ENCODE measurements at places on chromosomes 16 and 17.

GRCh38 chr16:73126525-73126853, 78.6 kb upstream of the ZFHX3 start:
- no peak for DNase-seq

- no peak for DNase-seq
Measured at GRCh38 chr17:56297184-56297583, 143.9 kb downstream of the ANKFN1 start.

- DNase-seq: no peak
Measured at GRCh38 chr16:82660966-82661365, 34.2 kb downstream of the CDH13 start.

DNA sequence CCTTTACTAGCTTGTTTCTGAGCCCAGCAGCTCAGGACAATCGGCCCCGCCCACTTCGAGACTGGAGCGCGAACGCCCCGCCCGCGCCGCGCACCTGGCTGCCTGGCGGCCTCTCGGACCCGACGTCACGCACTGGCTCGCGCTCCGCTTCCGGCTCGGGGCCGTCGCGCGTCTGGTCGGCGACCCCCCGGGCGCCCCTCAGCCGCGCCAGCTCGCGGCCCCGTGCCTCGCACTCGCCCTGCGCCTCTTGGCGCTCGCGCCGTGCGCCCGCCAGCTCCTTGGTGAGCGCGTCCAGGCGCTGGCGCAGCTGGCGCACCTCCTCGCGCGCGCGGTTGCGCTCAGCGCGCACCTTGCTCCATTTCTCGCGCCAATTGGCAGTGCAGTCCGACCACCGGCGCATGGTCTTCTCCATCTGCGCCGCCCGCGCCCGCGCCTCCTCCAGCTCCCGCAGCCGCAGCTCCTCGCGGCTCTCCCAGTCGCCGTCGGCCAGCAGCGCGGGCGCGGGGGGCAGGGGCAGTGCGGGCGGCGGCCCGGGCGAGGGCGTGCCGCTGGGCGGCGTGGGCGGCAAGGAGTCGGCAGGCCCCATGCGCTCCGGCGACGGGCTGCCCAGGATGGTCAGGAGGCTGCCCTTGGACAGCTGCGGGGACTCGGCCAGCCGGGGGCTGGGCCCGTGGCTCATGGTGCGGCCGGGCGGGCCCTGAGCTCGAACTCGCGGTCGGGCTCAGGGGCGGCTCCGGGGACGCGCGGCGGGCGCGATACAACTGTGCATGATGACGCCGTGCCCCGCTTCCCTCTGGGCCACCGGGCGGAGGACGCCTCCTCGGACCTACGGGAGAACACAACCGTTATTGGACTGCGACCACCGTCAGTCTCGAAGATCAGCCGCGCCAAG, 7.6 kb downstream of the CCDC102A start:
- no peak for DNase-seq

DNA sequence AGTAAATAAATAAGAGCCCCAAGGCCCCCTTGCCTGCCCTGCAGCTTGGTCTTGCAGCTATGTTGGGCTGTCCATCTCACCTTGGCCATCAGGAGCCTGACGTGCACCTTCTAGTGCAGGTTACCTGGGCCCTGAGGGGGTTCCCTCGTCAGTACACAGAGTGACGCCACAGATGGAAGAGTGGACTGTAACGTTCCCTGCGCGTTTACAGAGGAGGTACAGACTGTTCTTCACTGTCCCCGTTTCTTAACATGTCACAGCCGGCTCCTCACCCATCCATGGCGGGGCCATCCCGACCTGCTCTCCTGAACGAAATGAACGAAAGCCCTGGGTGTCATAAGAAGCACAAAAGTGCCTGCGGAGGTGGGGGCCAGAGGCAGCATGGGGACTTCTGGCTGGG, 15.9 kb upstream of the FASN start:
- no peak for DNase-seq

- DNase-seq: no peak
Measured at GRCh38 chr17:10757647-10758046, 27.8 kb upstream of the TMEM220 start.

DNA sequence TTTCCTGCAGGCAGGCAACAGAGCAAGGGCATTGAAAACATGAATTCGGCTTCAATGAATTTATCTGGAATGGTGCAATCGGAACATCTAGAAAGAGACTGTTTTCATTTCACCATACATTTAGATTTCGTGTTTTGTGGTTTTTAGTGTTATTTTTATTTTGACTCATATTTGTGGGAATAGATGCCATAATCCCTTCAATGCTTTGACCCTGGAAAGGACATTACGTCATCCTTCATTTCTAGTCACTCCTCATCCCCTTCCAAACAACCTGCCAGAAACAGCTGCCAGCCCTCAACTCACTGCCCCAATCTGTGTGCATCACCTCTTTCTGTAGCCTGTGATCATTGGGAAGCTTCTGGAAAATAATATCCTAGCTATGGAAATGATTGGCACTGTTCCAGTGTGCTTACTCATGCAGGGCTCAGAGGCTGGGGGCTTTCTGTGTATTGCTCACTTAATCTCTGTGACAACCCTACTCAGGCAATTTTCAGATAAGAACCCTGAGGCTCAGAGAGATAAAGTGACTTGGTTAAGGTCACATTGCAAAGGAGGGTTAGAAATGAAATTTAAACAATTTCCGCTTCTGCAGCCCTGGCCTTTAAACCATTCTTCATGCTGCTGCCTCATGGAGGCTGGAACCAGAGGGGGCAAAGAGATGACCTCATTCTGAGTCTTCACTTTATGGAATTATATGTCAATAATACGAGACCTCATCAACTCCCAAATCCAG, 9.5 kb upstream of the KSR1 start:
- DNase-seq: no peak

DNA sequence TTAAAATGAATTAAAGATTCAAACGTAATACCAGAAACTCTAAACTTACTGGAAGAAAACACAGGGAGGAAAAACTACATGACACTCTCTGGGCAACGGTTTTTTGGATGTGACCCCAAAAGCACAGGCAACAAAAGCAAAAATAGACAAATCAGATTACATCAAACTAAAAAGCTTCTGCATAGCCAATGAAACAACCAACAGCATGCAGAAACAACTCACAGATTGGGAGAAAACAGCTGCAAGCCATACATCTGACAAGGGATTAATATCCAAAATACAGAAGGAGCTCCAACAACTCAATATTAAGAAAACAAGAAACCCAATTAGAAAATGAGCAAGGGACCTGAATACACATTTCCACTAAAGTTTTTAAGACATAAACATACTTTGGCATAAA, 69.2 kb upstream of the ALOX12 start:
- no peak for DNase-seq

- no peak for DNase-seq
Measured at GRCh38 chr16:19737306-19738038, 19.4 kb downstream of the IQCK start.

GRCh38 chr17:14398766-14399165, 97.9 kb downstream of the HS3ST3B1 start:
- no peak for DNase-seq

- no peak for DNase-seq
Measured at GRCh38 chr16:11562941-11563340, 23.8 kb downstream of the LITAF start.

GRCh38 chr17:77529328-77529650, 388.5 kb downstream of the SEC14L1 start:
- DNase-seq: no peak

- DNase-seq: no peak
Measured at GRCh38 chr16:19583665-19584300, 28.3 kb downstream of the VPS35L start.

- no peak for DNase-seq
Measured at GRCh38 chr16:68093816-68094613, 8.8 kb downstream of the NFATC3 start.

- no peak for DNase-seq
Measured at GRCh38 chr16:84863481-84863814, 43.7 kb downstream of the CRISPLD2 start.

GRCh38 chr17:36849871-36850348, 87.4 kb upstream of the LHX1 start:
- DNase-seq: peak; percentile 18

DNA sequence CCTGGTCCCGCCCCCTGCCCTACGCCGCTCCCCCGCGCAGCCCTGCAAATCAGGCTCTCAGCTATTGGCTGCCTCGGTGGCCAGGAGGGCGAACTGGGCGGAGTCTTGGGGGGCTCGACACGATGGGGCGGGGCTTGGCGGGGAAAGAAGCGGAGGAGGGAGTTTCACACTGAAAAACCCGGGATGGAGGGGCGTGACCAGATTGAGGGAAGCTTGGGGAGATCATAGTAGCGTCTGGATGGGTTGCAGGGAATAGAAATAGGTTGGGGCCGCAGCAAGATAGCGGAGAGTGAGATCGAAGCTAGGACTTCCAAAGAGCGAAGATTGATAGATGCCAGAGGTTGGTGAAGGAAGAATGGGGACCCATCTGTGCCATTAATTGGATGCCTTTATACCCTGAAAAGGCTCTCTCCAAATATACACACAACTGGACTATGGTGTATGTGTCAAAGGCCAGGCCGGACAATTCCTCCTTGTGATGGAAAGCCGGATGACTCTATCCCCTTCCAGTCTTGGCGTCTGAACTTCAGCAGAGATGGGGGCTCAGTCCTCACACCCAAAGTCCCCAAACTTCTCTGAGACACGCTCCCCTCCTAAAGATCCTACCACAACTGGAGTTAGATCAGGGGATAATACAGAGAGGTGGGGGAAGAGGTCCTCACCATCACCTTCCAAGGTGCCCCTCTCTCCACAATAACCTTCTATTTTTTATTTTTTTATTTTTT, 376 bp upstream of the STAC2 start:
- no peak for DNase-seq

DNA sequence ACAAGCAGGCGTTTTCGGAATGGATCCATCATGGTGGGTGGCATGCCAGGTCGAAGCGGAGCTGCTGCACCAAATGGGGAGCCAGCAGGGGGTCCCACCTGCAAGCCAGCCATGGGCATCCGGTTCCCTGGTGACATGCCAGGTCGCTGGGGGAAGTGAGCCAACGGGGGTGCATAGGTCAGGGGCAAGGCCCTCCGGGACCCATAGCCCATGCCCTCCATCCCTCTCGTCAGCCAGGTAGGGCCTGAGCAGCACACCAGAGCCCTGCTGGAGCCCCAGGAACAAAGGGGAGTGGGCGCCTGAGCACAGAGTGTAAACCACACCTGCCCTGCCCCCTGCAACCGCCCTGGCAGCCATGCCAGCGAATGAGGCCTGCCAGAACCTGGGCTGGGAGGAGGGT, 5.0 kb downstream of the SMARCD2 start:
- DNase-seq: no peak

GRCh38 chr16:745739-746138, 4.9 kb upstream of the CIAO3 start:
- no peak for DNase-seq

DNA sequence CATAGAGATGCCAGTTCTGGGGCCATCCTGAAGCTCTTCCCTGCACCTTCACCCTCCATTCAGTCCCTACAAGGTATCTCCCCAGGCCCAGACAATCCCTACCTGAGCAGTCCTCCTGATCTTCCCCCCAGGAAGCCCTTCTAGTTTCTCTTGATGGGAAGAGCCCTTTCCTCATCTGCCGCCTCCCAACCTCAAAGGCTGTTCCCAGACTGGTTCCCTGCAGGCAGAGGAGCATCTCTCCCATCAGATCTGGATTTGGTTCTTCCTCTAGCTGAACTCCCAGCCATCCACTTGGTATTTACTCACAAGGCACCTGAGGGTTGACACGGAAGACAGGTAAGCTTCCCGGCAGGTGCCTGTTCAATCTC, 24.6 kb upstream of the PHB1 start:
- no peak for DNase-seq

DNA sequence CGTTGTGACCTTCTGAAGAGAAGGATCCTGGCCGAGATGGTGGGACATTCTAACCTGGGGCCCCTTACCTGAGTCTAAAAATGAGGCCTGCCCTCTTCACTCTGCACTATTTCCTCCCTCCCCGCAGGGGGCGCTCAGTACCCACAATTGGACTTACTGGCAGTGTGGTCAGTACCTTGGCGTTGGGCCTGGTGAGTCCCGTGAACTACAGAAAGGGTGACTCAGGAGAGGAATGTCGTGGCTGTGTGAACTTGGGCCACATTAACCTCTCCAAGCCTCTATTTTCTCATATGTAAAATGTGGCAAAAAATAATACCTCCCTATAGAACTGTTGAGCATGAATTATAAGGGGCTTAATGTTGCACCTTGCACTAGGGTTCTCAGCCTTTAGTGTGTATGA, 3.9 kb downstream of the RSAD1 start:
- DNase-seq: peak; percentile 53

DNA sequence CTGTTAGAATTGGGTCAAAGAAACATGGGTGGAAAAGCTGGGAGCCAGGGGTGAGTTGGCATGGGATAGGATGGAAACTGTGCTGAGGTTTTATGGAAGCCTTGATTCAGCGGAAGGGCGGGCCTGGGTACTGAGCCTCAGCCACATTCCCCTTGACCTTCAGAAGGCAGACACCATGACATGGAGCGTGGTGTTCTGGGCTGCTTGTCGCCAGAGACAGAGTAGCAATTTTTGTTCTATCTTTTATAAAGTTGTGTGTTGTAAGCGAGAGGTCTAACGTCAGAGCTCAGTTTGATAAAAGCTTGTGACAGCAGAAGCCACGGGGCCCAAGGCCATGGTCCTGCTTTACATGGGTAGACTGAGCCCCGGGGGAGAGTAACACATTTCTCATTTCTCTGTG, 50.2 kb downstream of the SLC47A1 start:
- no peak for DNase-seq

GRCh38 chr17:6476810-6477179, 32.5 kb downstream of the PIMREG start:
- DNase-seq: no peak

DNA sequence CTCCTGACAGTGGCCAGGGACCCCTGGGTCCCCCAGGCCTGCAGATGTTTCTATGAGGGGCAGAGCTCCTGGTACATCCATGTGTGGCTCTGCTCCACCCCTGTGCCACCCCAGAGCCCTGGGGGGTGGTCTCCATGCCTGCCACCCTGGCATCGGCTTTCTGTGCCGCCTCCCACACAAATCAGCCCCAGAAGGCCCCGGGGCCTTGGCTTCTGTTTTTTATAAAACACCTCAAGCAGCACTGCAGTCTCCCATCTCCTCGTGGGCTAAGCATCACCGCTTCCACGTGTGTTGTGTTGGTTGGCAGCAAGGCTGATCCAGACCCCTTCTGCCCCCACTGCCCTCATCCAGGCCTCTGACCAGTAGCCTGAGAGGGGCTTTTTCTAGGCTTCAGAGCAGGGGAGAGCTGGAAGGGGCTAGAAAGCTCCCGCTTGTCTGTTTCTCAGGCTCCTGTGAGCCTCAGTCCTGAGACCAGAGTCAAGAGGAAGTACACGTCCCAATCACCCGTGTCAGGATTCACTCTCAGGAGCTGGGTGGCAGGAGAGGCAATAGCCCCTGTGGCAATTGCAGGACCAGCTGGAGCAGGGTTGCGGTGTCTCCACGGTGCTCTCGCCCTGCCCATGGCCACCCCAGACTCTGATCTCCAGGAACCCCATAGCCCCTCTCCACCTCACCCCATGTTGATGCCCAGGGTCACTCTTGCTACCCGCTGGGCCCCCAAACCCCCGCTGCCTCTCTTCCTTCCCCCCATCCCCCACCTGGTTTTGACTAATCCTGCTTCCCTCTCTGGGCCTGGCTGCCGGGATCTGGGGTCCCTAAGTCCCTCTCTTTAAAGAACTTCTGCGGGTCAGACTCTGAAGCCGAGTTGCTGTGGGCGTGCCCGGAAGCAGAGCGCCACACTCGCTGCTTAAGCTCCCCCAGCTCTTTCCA, 25.1 kb downstream of the C1QTNF1 start:
- no peak for DNase-seq

Data from activated T-helper 1 cell treated with anti-CD3 and anti-CD28 coated beads, Interleukin-2, amount 50 U/mL, for 16 hours (primary cell).